ENCODE measurements at places on chromosomes 6 and 20.

DNA sequence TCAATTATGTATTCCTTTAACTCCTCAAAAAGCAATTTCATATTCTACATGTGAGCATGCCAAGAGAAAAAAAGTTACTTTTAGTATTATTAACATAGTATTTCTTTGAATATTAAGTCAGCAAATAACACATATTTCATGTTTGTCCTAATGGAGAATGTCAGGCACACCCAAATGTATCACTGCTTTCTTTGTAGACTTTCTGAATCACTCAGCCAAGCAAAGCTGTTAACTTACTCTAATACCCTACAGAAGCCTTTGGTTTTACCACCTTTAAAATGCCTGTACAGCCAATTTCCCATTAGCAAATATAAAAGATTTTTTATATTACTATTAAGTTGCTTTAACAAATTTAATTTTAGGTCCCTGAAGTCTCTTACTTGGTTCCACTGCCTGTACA, 23.8 kb downstream of the FRK start:
- no peak for DNase-seq

GRCh38 chr6:168276576-168277273, 42.9 kb downstream of the DACT2 start:
- DNase-seq: no peak

- DNase-seq: no peak
These were observed 24.1 kb downstream of the MAFB start for GRCh38 chr20:40664891-40665290.

GRCh38 chr6:5199702-5200101, 61.0 kb downstream of the LYRM4 start:
- no peak for DNase-seq

GRCh38 chr6:43243664-43244321, 512 bp downstream of the TTBK1 start:
- no peak for DNase-seq

- DNase-seq: no peak
These were observed 579.1 kb downstream of the BMP2 start for GRCh38 chr20:7346562-7346961.

DNA sequence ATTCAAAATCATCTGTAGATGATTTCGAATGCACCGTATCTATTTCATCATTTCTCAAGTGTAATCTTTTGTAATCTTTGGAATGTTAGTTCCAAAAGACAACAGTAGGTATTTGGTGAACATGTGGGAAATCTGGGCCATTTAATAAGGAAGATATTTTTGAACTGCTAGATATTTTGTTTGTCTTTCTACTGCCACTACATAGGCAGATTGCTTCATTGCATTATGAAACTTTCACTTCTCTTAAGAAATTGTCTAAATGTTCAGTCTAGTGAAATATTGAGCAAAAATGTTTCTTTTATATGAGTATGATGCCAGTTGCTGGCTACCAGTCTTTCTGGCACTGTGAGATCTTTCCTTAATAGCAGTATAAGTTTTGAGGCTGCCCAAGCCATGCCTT, 527.8 kb upstream of the RNF217 start:
- no peak for DNase-seq

GRCh38 chr6:7745942-7746341, 20.0 kb downstream of the BMP6 start:
- DNase-seq: no peak

DNA sequence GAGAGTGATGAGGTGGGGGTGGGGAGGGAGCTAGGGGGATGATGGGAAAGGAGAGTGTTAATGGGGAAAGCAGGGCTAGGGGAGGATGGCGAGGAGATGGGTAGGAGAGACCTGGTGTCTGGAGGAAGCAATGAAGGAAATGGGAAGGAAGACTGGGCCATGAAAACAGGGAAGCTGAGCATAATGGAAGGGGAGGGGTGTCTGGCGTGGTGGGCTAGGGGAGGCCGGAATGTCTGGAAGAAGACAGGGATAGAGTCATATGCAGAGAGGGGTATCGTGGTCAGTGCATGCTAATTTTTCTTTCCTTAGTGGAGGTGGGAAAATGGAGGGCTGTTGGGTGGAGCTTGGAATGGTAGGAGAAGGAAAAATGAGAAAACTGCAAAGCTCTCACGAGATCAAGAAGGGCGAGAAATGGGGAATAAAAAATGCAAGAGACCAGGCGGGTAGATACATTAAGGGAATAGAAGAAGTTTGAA, 423 bp downstream of the KLHDC3 start:
- DNase-seq: peak; percentile 13

GRCh38 chr6:43705996-43706395, 18.4 kb upstream of the MRPS18A start:
- no peak for DNase-seq

- no peak for DNase-seq
These were observed 96.8 kb downstream of the HIVEP2 start for GRCh38 chr6:142848156-142848555.

GRCh38 chr6:43945768-43946080, 175.7 kb downstream of the VEGFA start:
- no peak for DNase-seq
